Fibroblast of the aortic adventitia (primary cell): ENCODE measurements at places on chromosomes 11 and 22.
A peak's percentile ranks its signal among the peaks of the same experiment; 100 is the strongest.

- DNase-seq = no peak
These were observed 5.2 kb upstream of the GCAT start for GRCh38 chr22:37802310-37803194.

DNA sequence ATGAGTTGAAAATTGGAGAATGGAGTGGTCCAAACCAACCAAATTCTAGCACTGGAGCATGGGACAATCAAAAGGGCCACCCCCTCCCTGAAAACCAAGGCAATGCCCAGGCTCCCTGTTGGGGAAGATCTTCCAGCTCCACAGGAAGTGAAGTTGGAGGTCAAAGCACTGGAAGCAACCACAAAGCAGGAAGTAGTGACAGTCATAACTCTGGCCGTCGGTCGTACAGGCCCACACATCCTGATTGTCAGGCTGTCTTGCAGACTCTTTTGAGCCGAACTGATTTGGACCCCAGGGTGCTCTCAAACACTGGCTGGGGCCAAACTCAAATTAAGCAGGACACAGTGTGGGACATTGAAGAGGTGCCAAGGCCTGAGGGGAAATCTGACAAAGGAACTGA lies 80.5 kb upstream of the ADSL start:
- no peak for DNase-seq

GRCh38 chr11:13384908-13385640 lies 77.9 kb downstream of the BTBD10 start:
- peak; percentile 65 for DNase-seq

DNA sequence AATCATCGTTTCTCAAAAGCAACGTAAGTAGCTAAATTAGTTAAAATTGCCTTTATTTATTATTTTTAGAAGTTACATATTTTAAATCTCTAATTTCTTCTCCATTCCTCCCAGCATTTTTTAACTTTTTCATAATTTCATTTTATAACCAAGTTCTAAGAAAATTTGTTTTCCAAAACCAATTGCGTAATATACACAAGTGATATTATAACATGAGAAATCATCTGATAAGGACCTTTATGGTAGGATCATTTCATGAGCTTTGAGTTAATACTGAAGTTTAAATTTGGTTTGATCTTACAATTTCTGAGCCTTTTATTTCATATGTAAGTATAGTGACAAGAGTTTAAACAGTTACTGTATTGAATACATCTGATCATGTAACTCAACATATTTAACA lies 27.7 kb upstream of the CARD18 start:
- DNase-seq = no peak

DNA sequence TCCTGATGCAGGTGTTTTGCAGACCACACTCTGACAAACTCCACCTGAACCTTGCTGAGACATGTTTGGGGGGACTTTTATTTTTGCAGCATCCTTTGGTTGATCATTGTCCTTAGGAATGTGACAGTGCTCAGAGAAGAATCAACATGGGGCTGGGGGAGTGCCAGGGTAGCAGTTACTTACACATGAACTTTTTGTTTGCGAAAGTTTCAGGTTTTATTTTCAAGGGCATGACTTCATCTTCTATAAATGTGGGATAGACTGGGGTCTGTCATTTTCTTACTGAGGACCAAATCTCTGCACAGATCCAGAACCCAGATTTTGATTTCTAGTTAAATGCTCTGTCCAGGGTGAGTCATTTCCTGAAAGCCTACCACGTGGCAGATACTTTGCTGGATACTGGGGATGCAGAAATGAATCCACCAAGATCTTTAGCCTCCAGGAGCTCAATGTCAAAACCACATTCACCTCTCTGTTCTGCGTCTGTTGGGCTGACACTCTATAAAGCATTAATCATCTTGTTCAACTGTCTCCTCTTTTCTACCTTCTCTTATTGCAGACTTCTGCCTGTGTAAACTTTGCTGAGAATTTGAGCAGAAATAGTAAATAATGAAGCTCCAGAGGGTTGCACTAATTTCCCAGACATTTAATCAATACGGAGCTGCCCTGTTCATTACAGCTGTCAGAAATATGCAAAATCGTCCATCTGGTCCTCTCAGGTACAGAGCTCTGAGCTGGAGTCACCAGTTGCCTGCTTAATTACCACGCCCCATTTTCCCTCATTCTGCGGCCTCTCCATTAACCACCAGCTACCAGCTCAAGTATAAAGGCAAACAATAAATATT lies 387.9 kb downstream of the MIAT start:
- peak; percentile 57 for DNase-seq

GRCh38 chr11:82043316-82043715 lies 690.3 kb downstream of the FAM181B start:
- DNase-seq = no peak

GRCh38 chr11:64687204-64687603 lies 35.8 kb downstream of the NRXN2 start:
- DNase-seq = no peak

- no peak for DNase-seq
These were observed 16.9 kb downstream of the SMIM38 start for GRCh38 chr11:69172674-69173073.

- no peak for DNase-seq
These were observed 19.6 kb downstream of the NAT10 start for GRCh38 chr11:34124885-34125668.

DNA sequence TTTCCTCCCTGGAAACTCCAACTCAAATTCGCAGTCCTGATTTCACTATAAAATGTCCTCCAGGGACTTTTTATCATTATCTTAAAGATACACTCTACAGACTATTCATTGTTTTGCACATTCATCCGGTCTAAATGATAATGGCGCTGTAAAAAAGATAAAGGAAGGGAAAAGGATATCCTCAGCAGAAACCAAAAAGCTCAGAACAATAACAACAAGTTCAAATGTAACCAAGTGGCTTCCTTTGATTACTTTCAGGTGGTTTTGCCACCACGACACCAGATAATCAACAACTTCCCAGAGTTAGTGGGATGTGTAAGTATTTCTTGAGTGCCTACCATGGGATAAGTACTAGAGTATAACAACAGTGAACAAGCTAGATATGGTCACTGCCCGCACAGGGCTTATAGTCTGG lies 26.3 kb downstream of the PRCP start:
- DNase-seq = no peak

GRCh38 chr11:119023741-119024140 lies 5.2 kb downstream of the TRAPPC4 start:
- DNase-seq = peak; percentile 53

GRCh38 chr11:128939591-128939990 lies 3.1 kb downstream of the TP53AIP1 start:
- DNase-seq = no peak

- peak; percentile 78 for DNase-seq
These were observed 7.2 kb downstream of the DDX10 start for GRCh38 chr11:108672113-108672512.

- DNase-seq = peak; percentile 32
These were observed 16.8 kb downstream of the TPST2 start for GRCh38 chr22:26573026-26573662.

GRCh38 chr11:15451713-15452112 lies 337.0 kb downstream of the INSC start:
- DNase-seq = no peak

GRCh38 chr11:46116007-46116711 lies 5.1 kb downstream of the PHF21A start:
- no peak for DNase-seq

- no peak for DNase-seq
These were observed 18.3 kb upstream of the CLMP start for GRCh38 chr11:123213307-123213771.

GRCh38 chr11:8201644-8202365 lies 33.0 kb upstream of the RIC3 start:
- DNase-seq = no peak

DNA sequence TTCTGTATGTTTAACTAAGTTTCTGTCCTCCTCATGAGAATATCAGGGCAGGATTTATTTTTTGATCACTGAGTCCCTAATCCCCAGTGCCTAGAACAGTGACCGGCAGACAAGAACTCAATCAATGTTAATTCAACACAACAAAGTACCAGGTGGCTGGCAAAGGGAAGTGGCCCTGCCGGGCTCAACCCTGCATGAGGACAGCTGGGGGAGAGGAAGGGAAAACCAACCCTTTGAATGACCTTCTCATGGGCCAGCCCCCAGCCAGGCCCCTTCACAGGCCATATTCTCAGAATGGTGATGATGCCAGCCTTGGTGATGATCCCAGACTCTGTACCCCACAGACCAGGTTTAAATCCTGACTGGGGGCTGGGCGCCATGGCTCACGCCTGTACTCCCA lies 1.4 kb upstream of the MFNG start:
- DNase-seq = no peak

- DNase-seq = no peak
These were observed 22.2 kb downstream of the CASP5 start for GRCh38 chr11:105000797-105001196.

DNA sequence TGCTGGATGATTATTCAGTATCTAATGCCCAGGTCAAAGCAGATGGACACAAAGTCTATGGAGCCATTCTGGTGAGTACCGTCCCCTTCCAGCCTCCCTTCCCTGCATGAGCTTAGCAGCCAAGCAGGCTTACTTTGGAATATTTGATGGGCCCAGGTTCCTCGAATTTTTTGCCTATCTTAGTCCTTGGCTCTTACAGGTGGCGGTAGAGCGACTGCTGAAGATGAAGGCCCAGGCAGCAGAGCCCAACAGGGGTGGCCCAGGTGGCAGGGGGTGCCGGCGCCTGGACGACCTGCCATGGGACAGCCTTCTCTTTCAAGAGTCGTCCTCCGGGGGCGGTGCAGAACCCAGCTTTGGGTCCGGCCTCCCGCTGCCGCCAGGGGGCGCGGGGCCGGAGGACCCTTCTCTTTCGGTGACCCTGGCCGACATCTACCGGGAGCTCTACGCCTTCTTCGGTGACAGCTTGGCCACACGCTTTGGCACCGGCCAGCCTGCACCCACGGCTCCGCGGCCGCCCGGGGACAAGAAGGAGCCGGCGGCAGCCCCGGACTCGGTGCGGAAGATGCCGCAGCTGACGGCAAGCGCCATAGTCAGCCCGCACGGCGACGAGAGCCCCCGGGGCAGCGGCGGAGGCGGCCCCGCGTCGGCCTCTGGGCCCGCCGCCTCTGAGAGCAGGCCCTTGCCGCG lies 741 bp upstream of the TMEM179B start:
- peak; percentile 68 for DNase-seq

GRCh38 chr11:115525531-115526006 lies 21.4 kb upstream of the CADM1 start:
- no peak for DNase-seq

DNA sequence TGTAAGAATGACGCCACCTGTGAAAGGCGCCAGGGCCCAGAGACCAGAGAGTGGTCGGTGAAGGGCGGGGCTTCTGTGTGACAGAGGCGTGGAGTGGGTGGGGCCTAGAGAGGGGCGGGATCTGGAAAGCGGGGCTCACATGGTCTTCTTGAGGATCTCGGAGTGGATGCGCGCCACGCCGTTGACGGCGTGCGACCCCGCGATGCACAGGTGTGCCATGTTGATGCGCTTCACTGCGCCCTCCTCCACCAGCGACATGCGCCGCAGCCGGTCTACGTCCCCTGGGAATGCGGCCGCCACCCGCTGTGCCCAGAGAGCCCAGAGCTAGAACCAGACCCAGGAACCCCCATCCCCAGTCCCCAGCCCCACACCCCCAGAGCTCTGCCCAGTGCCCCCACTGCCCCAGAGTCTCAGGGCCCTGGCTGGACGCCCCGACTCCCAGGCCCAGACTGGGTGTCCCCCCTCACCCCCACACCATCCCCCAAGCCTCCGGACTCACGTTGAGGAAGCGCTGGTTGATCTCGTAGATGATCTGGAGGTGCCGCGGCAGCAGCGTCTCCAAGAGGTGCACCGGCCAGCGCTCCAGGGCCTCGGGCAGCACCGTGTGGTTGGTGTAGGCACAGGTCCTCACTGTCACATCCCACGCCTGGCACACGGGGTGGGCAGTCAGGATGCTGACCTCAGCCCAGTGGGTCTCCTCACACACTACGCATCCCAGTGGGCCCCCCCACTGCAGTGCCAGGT lies 6.2 kb downstream of the PYGM start:
- no peak for DNase-seq

DNA sequence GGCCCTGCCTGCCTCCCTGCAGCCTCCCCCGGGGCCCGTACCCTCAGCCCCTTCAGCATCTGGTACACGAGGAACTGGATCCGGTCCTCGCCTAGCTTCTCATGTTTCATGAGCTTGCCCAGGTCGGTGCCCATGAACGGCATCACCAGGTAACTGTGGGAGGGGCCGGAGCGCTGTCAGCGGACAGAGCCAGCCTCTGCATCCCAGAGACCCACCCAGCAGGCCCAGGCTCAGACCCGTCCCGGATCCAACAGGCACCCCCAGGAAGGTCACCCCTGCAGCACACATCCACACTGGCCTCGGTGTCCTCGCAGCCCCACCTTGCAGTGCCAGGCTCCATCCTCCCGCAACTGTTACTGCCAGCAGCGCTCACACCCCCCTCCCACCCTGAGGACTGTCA lies 4.4 kb downstream of the MAPK12 start:
- no peak for DNase-seq

DNA sequence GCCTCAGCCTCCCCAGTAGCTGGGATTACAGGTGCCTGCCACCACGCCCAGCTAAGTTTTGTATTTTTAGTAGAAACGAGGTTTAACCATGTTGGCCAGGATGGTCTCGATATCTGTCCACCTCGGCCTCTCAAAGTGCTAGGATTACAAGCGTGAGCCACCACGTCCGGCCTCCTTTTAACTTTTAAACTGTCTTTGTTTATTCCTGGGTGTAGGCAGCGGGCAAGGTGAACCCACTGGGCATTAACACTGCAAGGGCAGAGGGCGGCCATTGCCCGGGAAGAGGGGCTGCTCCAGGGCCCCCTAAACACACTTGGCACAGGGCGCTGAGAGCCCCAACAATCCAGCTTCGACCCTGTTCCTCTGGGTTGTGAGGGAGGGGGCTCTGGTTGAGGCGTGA lies 693.6 kb downstream of the BRD1 start:
- no peak for DNase-seq

GRCh38 chr11:35426351-35426750 lies 7.0 kb upstream of the SLC1A2 start:
- DNase-seq = no peak

DNA sequence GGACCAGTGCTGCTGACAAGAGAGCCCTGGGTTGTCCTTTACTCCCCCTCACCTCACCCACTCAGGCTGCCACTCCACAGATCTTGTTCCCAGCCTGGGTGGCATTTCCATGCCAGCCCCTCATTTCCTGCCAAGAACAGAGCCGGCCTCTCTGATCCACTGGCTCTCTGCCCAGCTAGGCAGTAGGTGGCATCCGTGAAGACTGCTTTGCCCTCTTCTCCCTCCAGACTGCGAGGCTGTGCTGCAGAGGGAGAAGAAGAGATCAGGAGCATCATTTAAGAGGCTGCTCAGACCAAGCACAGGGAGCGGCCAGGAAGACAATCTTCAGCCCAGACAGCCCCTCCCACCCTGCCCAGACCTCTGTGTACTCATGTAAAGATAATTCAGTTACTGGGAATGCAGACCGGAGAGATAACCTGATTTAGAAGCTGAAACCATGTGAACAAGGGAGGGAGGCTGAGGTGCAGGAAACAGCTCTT lies 126.9 kb upstream of the NCAM1 start:
- peak; percentile 11 for DNase-seq
